Left lung (tissue), 14 donors: ENCODE measurements at places on chromosomes 7 and 10. TPM values are rescaled to one million over a fixed set of nuclear protein-coding genes. Genes with fewer than 3 reads are reported as not detected.

Gene SLC16A12
- polyA plus RNA-seq = 1.2 TPM

Gene POP7
- polyA plus RNA-seq = 23.8 TPM

Gene FAM20C
- 25.1 TPM for polyA plus RNA-seq

Gene ABHD11
- polyA plus RNA-seq = 12.5 TPM

Gene ZNF425
- 4.0 TPM for polyA plus RNA-seq

Gene CLRN3
- polyA plus RNA-seq = not detected

Gene ACBD7
- 6.4 TPM for polyA plus RNA-seq

Gene NEUROD6
- not detected for polyA plus RNA-seq

Gene TRIM50
- polyA plus RNA-seq = 0.22 TPM

Gene ACTL6B
- 0.20 TPM for polyA plus RNA-seq

Gene PAOX
- polyA plus RNA-seq = 5.1 TPM

Gene EZH2
- 42.3 TPM for polyA plus RNA-seq

Gene GIMAP7
- polyA plus RNA-seq = 44.5 TPM

Gene HMX2
- polyA plus RNA-seq = not detected

Gene EN2
- polyA plus RNA-seq = not detected

Gene OR2F2
- polyA plus RNA-seq = not detected

Gene CFAP70
- polyA plus RNA-seq = 9.0 TPM

Gene FOXI2
- polyA plus RNA-seq = not detected

Gene CHAT
- not detected for polyA plus RNA-seq

Gene GHRHR
- polyA plus RNA-seq = 0.48 TPM

Gene MLXIPL
- polyA plus RNA-seq = 2.6 TPM

Gene MRLN
- 0.41 TPM for polyA plus RNA-seq

Gene GOLGA7B
- polyA plus RNA-seq = 0.21 TPM

Gene IRF5
- polyA plus RNA-seq = 1.8 TPM

Gene RELN
- polyA plus RNA-seq = 11.4 TPM

Gene ETV1
- polyA plus RNA-seq = 55.3 TPM

Gene OR2A12
- 0.07 TPM for polyA plus RNA-seq

Gene ZNF365
- polyA plus RNA-seq = 0.37 TPM

Gene CCDC7
- 6.1 TPM for polyA plus RNA-seq

Gene FAM25A
- not detected for polyA plus RNA-seq

Gene AGMO
- 0.54 TPM for polyA plus RNA-seq

Gene CYP3A4
- 0.20 TPM for polyA plus RNA-seq

Gene PRF1
- 3.4 TPM for polyA plus RNA-seq

Gene SLC26A3
- not detected for polyA plus RNA-seq

Gene NPSR1
- not detected for polyA plus RNA-seq

Gene OTUD1
- polyA plus RNA-seq = 16.3 TPM

Gene DOCK1
- polyA plus RNA-seq = 74.3 TPM

Gene ASB15
- polyA plus RNA-seq = not detected

Gene HKDC1
- 6.0 TPM for polyA plus RNA-seq

Gene TSPAN15
- polyA plus RNA-seq = 34.4 TPM

Gene MUC12
- polyA plus RNA-seq = 0.72 TPM

Gene LDB3
- polyA plus RNA-seq = 1.2 TPM

Gene TAC1
- polyA plus RNA-seq = not detected

Gene SFXN2
- polyA plus RNA-seq = 16.9 TPM

Gene PRPF18
- 26.4 TPM for polyA plus RNA-seq

Gene CALHM1
- 0.14 TPM for polyA plus RNA-seq

Gene ANKRD26
- 15.5 TPM for polyA plus RNA-seq
